ENCODE measurements at places on chromosomes 13 and 19.

GRCh38 chr13:28349907-28350654, 144.8 kb downstream of the FLT1 start:
- DNase-seq, result peak; percentile 51

GRCh38 chr19:28867978-28868377, 345.0 kb downstream of the UQCRFS1 start:
- DNase-seq, result no peak

DNA sequence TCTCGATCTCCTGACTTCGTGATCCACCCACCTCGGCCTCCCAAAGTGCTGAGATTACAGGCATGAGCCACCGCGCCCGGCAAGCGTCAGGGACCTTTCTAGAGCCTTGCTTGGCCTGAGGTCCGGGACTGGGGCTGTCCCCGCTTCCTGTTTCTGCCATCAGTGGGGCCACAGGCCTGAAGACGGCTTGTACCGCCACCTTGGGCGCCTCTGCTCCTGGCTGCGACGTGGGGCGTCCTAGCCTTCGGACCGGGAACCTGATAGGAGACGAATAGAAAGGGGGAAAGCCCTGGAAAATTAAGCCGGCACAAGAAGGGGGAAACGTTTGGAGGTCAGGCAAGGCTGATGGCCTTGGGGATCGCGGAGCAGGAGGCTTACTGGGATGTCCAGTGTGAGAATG, 35.1 kb downstream of the RNF6 start:
- DNase-seq, result peak; percentile 25

- no peak for DNase-seq
These were observed 85.5 kb upstream of the TDRD3 start for GRCh38 chr13:60311527-60311926.
